ENCODE measurements at places on chromosomes 4 and X.

- no peak for ATAC-seq
These were observed 231.0 kb downstream of the SPOCK3 start for GRCh38 chr4:167003326-167003725.

GRCh38 chr4:98641376-98641775 is 17.0 kb downstream of the TSPAN5 start:
- peak; percentile 84 for ATAC-seq

DNA sequence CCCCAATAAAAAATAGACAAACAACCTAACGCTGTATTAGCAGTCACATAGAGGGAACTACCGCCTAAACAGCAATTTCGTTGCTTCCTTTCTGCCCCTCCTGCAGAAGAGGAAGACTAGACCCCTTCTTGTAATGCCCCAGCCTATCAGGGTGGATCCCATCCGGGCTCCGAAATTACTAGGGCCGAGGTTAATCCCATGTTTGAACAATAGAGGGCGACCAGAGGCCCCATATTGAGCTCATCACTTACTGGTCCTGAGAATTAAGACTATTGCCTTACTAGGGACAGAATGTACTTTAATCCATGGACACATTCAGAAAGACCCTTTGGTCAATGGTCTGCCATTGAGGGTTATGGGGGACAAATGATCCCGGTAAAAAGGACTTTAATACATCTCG is 11.8 kb upstream of the ZNF630 start:
- ATAC-seq = peak; percentile 92

- no peak for ATAC-seq
These were observed 17.7 kb upstream of the CEP135 start for GRCh38 chr4:55931043-55931442.

DNA sequence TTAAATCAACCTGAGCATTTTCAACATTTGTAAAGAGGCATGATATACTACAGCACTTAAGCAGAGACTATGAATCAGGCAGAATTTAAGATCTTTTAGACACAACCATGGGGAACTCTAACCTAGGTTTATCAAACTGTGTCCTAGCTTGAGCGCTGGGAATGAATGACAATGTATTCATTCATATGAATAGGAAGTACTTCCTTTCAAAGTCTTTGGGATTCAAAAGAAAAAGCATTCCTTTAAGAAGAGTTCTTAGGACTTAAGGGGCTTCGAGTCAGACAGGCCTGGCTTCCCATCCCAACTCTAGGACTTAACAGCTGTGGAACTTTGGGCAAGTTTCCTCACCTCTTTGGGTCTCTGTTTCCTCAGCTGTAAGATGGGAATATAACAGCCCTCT is 104.6 kb downstream of the ANAPC4 start:
- ATAC-seq = no peak

GRCh38 chrX:115330498-115331168 is 41.1 kb downstream of the LUZP4 start:
- ATAC-seq = peak; percentile 40

- no peak for ATAC-seq
These were observed 49.8 kb downstream of the FNIP2 start for GRCh38 chr4:158818560-158819140.

DNA sequence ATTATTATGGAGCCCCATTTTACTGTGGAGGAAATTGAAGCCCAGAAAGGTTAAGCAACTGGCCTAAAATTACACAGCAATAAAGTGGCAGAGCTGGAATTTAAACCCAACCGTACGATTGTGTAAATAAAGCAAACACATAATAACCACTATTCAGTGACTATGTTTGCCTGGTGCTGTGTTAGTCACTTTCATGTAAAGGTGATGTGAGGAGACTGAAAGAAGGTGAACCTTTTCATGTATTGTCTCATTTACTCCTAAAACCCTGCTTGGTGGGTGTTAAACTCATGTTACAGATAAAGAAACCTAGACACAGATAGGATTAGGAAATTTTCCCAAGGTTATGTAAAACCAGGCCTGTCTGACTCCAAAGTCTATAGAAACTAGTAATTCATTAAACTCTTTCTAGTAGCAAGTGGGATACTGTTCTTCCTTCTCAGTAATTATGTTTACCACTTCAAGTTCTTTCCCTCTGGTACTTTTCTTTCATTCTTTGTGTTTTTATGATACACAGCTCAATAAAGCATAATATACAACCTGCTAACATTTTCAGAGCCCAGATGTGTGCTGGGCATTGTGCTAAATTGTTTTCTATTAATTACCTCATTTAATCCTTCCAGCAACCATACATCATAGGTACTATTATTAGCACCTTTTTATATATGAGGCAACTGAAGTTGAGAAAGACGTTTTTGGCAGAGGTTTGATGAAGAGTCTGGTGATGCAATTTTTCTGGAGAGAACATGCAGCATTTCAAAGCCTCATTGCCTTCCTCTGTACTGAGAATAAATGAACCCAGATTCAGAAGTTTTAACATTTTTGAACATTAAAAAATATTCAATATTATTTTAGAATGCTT is 202.7 kb downstream of the SPRY1 start:
- peak; percentile 16 for ATAC-seq

- ATAC-seq = peak; percentile 44
These were observed 19.3 kb downstream of the GPR143 start for GRCh38 chrX:9746148-9746888.

DNA sequence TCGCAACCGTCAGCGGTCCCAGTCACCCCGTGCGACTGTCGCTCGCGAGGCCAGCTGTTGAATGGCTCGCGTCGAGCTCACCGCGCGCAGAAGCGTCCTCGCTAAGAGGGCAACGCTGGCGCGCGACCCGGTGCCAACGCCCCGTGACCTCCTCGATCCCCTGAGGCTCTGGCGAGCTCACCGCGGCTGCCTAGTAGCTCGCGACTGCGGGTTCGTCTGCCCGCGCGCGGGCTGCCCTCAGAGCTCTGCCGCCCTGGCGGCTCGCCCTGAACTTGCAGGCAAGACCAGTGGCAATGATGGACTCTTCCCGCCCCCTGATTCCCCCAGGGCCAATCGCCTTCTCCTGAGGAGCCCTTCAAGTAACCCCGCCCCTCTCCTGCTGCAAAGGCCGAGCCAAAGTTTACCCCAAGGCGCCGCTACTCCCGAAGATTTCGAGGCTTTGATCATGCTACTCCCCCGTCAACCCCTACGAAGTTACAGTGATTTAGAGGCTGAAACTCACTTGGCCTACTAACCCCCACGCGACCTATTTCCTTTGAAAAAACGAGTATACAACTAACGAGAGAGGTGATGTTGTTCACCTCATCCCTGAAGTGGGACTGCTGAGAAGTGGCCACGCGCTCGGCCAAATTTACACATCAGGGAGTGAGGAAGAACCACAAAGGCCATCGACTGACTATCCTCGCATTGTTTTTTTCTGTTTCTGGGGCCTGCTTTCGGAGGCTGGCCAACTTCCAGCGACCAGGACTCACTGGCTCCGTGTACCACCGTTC is 37.5 kb downstream of the PGRMC1 start:
- ATAC-seq = no peak
